T-helper 2 cell (primary cell): ENCODE measurements at places on chromosomes 2 and 18.

DNA sequence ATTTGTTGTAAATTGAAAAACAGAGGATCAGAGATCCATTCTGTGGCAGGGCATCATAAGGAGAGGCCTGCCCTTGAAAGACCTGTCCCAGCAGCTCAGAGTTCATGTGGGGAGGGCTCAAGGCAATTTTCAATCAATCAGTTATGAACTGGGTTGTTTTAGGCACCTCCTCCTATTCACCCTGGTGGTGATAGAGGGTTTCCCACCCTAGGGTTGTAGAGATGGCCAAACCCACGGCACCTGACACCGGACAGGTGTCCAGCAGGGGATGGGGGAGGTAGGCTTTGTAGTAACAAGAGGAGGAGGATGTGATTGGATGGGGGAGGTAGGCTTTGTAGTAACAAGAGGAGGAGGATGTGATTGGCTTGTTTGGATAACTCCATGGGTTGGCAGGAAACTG is 205.7 kb downstream of the SOCS6 start:
- DNase-seq = no peak

DNA sequence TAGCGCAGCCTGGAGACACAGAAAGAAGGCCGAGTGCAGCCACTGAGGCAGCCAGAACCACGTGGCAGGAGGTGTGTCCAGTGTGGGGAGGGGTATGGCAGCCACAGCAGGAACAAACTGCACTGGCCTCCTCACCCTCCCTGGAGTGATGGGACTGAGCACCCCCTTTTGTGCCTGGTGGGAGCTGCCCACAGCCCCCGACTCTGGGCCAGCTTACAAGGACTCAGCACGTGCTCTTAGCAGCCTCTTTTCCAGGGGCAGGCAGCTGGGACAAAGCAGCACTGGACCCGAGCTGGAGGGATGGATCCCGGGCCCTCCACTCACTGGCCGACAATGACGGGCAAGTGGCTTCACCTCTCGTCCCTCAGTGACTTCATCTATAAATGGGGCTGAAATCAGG is 5.2 kb upstream of the KLF11 start:
- no peak for DNase-seq

GRCh38 chr2:228446734-228447133 is 265.2 kb upstream of the SPHKAP start:
- DNase-seq = no peak

- DNase-seq = no peak
These were observed 36.1 kb upstream of the MRPL33 start for GRCh38 chr2:27735263-27735904.

DNA sequence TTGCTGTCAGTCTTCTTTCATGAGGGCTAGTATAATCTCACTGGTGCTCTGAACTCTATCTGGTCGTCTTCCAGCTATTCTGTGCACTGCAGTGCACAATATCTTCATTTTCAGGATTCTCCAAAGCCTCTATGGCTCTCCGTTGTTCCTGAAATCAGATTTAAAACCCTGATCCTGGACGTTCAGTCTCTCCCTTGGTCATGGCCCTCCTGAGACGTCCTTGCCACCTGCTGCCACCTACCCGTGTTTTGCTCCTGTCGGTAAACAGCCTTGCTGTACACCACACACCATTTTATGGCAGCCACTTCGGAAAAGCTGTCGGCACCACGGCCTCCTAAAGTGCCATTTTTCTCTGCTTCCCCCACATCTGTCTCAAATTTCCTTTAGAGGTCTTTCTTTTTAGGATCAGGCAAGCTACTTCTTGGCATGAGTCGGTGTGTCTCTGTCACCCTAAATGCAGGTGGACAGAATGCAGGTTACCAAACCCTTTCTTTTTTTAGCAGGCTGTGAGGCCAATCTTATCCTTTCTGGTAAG is 170.0 kb downstream of the HRH4 start:
- DNase-seq = no peak

GRCh38 chr18:68263481-68263880 is 451.4 kb downstream of the TMX3 start:
- DNase-seq = no peak

DNA sequence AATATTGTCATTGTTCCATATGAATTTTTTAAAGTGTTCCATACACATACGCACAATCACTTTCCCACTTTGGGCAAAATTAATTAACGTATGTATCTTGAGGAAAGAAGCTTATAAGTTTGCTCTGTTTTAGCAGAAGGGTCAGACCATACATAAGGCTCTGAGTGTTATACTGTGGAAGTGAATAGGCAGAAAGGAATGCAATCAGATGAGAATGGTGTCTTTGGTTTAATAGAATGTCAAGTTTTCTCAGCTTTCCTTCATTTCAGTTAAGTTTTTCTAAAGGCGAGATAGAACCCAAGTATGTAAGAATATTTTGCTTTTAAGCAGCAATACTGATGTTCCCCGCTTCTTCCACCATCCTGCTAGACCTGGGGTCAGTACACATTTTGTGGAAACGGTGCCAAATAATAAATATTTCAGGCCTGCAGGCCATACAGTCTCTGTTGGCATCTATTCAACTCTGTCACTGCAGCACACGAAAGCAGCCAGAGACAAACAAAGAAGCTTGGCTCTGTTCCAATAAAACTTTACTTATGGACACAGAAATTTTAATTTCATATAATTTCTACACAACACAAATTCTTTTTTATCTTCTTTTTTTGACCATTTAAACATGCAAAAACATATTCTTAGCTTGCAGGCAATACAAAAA is 100.6 kb downstream of the UPP2 start:
- no peak for DNase-seq

DNA sequence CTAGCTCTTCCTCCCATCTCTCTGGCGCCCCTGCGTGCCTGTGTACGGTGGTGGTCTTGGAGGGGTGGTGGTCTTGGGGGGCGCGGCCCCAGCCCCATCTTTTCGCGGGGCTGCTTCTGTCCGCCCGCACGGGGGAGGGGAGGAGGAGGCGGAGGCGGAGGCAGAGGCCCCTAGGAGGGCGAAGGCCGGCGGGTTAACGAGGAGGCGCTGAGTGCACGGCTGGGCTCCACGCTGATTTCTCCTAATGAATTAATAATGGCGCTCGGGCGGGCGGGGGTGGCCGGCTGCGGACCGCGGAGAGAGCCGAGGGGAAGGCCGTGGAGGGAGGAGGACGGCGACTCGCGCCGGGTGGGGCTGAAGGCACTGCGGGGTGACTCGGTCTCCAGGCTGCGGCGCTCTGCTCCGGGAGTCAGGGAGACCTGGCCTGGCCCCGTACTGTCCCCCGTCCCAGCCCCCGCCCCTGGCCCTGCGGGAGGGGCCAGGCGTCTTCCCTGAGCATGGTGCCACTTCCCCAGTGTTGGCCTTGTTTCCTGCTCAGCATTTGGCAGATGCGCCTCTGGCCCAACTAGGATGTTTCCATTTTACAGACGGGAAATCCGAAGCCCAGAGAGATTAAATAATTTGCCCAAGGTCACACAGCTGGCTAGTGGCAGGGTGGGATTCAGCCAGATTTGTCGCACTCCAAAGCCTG is 6.0 kb downstream of the GAREM2 start:
- DNase-seq = no peak

DNA sequence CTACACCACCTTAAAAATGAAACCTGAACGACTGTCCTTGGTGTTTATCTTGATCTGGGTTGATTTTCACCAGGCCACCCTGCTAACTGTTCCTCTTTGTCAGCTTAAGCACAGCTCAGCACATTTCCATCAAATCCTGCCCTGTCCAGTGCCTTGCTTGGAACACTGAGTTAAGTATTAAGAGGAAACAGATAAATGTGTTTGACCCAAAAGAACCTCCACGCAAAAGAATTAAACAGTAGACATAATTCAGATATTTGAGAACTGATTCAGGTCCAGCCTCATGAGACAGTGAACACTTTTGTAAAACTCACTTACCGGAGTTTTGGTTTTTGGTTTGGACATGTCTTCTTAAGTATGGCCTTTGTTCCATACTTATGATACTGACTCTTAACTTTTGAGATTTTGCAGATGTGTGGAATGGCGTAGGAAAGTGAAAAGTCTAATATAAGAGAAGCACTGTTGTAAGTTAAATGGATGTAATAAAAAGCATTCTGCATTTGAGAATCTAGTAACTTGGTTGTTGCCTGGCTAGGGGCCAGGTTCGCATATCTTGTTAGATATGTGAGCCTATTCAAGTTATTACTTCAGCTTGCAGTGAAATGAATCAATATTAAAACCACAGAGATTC is 88.9 kb upstream of the SERPINE2 start:
- no peak for DNase-seq

- DNase-seq = no peak
These were observed 156.9 kb upstream of the DCC start for GRCh38 chr18:52183107-52183506.

- no peak for DNase-seq
These were observed 60.8 kb downstream of the CEP192 start for GRCh38 chr18:13051950-13052349.

DNA sequence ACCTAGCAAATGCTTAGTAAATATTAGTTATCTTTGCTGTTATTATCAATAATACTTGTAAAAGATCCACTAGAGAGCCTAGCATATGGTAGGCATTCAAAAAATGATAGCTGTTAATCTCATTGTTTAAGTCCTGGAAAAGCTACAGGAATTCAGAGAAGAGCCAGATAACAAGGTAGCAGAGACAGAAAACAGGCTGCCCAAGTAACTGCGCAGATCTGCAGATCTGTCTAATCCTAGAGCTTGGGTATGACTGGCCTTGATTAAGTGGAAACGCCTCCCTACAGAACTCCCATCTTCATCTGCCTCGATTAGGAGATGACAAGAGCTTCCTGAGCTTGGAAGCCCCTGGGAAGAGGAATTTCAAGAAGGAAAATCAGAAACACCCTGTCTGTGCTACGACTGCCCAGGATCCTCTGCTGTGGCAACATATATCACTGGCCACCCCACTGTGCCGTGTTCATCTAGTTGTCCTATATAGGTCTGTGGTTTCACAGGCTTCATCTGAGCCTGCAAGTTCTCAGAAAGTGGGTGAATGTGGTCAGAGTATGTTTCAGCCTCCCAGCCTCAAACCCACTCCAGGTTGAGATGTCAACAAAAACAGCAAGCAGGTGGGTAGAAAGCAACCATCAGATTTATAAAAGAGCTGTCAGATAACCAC is 151.5 kb upstream of the PKDCC start:
- no peak for DNase-seq

DNA sequence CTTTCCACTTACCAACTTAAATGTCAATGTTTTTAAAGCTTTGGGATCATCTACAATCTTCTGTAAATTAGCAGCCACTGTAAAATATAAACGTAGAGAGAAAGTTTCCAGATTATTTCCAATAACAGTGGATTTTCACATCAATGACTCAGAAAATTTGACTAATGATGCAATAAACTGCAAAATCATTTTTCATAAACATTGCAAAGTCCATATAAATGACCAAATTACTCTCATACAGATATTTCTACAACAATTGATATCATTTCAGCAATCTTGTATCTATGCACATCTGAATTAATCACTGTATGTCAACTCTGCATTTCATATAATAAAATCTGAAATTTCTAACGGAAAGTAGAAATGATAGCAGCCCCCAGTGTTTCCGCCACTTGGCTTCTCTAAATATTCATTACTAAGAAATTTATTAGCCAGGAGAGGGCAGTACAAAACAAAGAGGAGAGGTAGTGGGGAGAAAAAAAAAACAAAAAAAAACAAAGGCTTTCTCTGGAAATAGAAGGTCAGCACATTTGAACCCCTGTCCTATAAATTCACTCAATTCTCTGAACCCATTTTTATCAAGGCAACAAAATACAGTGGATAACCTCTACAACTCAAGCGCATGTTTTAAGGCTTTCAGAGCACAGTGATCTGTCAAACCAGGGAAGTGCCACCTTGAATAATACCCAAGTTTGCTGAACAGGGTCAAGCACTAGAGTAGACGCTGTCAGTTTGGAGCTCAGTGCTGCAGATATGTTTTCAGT is 282.6 kb downstream of the STK39 start:
- no peak for DNase-seq

DNA sequence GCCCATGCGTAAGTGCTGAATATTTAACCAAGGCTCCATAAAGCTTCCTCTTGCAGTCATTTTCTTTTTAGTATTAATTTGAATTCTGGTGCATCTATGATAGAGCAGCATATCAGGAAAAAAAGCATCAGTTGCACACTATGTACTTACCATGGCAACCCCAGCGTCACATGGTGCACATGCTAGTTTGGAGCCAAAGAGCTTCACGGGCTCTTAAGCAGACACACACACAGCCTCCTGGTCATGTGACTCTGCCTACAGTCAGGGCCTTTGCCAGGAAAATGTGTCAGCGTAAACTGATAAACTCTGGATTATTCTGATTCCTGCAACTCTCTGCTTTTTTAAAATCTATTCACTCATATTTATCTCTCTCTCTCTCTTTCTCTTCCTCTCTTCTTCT is 30.2 kb downstream of the NYAP2 start:
- no peak for DNase-seq

GRCh38 chr18:75592527-75592926 is 165.0 kb upstream of the SMIM21 start:
- DNase-seq = no peak

DNA sequence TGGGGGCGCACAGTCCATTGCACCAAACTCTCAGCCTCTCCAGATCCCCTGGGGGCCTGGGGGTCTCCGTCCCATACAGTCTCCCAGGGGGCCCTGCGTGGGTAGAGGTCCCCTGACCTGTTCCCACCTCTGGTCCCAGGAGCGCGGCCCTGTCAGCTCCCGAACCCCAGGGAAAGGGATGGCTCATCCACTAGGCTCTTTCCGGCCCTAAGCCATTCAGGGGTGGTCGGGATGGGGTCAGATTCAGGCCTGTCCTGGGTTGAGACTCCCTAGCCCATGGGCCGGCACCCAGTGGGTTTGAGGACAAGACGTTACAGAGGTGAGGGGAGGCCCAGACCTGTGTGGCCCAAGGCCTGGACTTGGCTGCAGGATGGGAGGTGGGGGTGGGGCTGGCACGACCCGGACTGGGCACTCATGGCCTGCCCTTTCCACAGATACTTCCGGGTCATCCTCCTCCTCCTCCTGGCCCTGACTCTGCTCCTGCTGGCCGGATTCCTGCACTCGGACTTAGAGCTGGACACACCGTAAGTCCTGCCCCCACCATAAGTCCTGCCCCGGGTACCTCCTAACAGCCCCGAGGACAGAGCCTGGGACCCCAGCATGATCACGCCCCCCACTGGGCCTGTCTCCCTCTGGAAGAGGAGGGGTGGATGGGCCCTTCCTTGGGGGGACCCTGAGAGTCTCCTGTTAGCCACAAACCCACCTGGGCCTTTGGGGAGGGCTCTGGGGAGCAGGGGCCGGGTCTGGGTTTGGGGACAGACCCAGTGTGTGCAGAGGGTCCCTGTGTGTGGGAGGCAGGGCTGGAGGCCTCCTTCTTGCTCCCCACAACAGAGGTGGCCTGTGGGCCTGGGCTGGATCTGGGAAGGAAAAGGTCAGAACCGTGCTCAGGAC is 10.1 kb upstream of the NEU4 start:
- DNase-seq = no peak

DNA sequence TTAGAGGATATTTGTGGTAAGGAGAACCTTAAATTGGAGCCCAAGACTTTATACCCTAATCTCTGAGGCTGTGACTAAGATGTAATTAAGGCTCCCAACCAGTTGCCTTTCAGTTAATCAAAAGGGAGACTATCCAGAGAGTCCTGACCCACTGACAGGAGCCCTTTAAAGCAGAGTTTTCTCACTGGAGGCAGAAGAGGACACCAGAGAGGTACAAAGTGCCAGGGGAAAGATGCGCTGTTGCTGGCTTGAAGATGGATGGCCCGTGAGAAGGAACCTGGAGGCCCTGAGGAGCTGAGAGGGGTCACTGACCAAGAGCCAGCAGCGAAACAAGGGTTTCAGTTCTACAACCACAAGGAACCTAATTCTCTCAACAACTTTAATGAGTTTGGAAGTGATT is 137.3 kb downstream of the TMEM131 start:
- no peak for DNase-seq

GRCh38 chr18:56873441-56874140 is 222.4 kb downstream of the WDR7 start:
- DNase-seq = no peak
